Activated T-cell treated with anti-CD3 and anti-CD28 coated beads for 48 hours (primary cell): ENCODE measurements at places on chromosomes 6 and 20.

GRCh38 chr6:152575621-152576150 is 61.5 kb downstream of the SYNE1 start:
- no peak for DNase-seq

GRCh38 chr6:129096651-129097290 is 213.8 kb downstream of the LAMA2 start:
- DNase-seq: no peak

DNA sequence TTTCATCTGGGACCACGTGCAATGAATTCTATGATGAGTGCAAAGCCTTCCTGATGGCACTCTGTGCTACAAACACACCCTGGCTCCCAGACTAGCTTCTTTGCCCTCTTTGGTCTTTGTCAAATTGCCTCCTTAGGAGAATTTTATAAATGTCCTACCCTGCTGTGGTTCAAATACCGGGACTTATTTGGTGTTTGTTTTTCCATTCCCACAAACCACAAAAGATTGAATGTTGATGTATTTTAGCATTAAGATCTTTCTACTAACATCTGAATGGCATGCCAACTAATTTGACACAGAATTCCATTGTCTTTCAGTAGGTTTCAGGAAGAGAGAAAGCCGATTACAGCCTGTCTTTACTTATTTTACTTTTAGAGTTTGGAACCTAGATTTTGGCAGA is 424.2 kb upstream of the SLC35B3 start:
- no peak for DNase-seq

DNA sequence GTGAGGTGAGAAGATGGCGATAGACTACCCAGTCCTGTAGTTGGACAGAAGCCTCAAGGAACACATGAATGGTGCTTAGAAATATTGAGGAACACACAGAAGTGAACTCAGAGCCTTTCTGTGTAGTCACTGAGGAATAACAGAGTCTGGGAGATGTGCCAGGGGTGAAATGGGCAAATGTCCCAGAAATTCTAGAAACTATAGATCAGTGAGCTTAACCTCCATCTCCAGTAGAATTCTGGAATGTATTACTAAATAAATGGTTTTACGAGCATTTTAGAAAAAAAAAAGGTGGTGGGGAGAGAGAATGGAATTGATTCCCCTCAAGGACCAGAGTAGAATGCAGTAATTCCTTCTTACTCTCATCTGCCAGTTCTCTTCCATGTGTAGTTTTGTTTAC is 380.0 kb downstream of the LMBRD1 start:
- DNase-seq: no peak

- no peak for DNase-seq
These were observed 74.9 kb downstream of the FYN start for GRCh38 chr6:111798281-111798725.

DNA sequence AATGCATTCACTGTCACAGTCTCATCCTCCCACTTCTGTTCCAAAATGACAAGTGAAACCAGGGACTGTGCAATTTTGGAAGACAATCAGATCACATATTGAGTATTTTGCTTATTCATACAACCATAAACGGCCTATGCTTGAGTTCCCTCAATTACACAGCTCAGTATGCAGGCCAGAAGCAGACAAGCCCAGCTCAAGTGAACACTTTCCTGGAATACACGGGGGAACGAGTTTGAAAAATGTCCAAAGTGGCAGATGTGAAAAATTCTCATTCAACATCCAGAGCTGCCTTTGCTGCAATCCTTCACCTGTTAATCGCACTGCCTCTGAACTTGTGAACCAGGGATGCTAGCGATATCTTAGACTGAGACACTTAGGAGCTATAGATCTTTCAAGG is 190.2 kb downstream of the COL9A1 start:
- no peak for DNase-seq

DNA sequence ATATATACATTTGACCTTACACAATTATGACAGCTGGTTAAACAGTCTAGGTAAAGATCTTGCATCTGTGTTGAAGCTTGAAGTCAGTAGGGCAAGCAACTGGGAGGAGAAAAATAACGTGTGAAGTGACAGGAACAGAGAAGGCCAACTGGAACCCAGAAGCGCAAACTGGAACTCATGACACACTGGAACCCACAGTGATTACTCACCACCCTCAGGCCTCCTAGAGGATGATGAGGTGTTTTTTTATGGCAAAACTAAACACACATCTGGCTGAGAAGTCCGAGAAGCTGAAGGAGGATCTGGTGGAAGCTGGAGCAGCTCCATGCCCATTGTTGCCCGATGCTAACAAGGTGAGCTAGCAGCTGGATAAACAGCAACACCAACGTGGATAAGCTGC is 108.1 kb downstream of the TMEM200A start:
- DNase-seq: no peak

GRCh38 chr20:23097636-23098580 is 11.8 kb upstream of the CD93 start:
- DNase-seq: no peak

DNA sequence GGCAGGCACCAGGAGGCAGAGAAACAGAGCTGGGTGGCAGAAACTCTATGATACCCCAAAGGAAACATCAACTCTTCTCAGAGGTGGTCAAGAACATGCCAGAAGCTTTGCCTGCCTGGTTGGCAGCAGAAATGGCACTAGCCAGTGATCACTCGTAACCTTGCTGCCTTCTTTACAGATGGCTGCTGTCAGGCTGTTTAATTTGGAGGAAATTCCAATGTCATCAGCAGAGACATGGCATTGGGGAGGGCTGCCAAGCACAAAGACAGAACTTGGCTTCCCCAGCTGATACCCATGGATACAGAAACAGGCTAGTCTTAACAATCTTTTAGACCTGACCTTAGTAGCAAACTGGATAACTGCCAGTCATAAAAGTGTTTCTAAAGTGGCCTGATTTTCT is 153.6 kb downstream of the GMPR start:
- DNase-seq: no peak

- DNase-seq: no peak
These were observed 8.4 kb upstream of the NR2E1 start for GRCh38 chr6:108157234-108157980.

GRCh38 chr20:6397115-6397514 is 274.3 kb upstream of the FERMT1 start:
- no peak for DNase-seq

DNA sequence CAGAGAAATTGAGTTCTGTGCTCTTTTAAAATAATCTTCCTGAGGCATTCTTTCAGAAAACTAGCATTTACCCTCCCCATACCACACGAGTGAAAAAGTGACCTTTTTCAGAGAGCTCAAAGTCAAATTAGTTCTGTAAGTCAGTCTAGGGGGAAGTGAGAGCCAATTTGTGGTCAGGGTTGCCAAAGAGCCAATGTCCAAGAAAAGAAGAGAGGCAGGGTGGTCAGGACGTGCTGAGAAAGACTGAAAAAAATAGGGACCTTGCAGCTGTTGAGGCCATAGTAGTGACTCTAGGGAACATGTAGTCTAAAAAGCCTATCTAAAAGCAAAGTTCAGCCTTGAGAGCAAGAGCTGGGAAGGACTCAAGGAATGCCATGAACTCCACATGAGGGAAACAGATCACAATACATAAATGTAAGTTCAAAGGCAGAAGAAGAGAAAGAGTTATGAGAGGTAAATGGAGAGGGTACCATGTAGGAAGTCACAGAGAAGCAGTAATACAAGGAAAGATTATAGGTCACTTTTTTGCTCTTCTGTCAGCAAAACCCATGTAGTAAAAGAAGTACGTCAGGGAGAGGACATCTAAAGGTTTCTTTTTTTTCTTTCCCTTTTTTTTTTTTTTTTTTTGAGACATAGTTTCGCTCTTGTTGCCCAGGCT is 565.1 kb upstream of the FLRT3 start:
- no peak for DNase-seq

DNA sequence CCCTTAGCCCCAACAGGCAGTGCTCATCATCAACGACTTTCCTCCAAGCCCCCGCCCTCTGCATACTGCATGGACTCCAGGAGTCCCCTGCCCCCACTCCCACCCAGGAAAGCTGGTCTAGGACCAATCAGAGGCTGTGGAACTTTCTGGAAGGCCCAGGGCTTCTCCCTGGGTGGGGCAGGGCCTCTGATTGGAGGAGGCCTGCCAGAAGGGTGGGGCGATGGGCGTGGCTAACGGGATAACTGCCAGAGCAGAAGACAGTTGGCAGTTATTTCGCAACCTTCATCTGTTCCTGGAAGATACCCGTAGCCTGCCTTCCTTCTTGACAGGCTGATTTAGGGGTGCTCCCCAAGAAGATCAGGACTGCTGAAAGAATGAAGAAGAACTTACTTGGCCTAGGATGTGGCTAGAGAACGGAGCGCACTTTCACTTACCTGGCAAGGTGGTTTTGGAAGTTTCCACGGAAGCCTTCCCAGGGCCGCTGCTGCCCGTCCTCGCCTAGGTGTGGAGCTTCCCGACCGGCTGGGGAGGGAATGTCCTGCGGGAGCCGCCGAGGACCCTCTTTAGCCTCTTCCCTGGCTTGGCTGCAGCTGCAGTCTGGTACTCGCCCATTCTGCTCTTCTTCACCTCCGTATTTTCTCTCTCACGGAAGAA is 209.0 kb downstream of the LRFN2 start:
- DNase-seq: no peak

DNA sequence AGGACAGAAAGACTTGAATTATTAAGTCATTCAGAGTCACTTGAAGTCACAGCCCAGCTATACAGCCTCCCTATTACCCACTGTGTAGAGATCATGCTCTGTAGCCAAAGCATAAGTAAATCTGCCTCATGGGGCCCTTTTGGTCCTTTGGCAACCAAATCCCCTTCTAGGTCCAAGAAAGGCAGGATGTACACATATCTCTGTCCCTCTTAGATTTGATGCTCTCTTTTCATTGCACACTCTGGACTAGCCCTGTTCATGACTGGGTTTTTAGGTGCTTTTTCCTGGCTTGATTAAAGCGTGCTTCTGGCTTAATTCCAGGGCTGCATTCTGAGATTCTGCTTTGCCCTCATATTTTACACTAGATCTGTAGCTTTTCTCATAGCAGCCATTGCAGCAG is 296.8 kb downstream of the TENT5A start:
- no peak for DNase-seq

- no peak for DNase-seq
These were observed 100.8 kb downstream of the BFSP1 start for GRCh38 chr20:17430125-17430950.

GRCh38 chr6:16948396-16948795 is 153.5 kb upstream of the STMND1 start:
- no peak for DNase-seq

DNA sequence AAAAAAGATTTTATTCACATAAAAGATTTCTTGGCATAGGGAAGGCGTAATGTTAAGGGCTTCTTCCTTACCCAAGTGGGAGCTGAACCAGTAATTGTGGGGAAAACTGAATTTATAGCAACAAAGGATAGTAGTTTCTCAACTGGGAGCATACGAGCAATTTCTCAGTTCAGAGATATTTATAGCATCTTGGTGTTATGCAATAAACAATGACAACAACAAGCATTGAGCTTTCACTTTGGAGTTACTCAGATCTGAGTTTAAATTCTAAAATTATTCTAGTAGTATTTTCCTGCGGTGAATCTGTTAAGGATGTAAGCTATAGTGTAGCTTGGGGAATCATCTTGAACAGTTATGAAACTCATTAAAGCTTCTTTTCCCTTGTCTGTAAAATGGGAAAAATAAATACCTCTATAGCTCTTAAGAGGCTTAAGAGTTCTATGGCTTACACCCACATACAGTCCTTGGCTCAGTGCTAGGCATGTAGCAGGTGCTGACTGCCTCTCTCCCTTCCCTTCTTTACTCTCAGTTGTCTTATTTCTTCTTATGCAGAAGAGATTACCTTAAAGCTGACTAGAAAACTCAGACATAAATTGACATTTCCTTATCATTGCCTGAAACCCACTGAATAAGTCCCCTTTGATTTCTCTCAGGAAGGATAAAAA is 58.8 kb downstream of the SAMD5 start:
- no peak for DNase-seq

GRCh38 chr6:163133017-163133416 is 281.5 kb upstream of the QKI start:
- no peak for DNase-seq

DNA sequence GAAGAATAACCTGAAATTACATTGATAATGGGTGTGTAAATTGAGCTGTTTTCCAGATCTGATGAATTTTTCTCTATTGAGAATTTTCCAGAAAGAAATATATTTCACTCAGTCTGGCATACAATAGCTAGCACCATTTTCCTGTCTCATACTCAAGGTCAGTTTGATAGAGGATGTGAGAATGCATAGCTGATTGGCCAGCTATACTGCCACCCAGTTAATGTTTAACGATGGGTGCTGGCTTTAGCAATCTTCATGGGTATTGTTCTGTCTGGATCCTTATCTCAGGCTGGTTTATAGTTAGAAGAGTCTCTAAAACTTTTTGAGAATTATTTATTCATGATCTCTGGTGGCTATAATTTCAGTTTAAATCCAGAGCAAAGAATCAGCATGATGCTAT is 147.4 kb downstream of the HDGFL1 start:
- no peak for DNase-seq

DNA sequence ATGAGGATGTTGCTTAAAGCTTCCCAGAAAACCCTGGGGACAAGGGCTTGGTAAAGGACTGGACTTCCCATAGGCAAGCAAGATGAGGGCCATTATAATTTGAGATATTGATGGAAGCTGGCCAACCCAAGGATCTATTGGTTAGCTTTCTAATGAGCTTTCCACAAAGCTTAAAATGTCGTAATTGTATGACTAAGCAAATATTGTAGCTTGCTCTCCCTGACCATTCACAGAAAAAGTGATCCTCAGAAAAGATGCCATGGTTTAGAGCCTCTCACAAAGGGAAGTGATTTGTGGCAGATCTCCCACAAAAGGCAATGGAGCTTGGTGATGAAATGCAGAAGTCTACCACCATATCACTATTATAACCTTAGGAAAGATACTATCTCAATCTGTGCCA is 13.6 kb downstream of the IL17F start:
- DNase-seq: no peak

GRCh38 chr20:47205577-47206123 is 150.8 kb downstream of the ZMYND8 start:
- no peak for DNase-seq

GRCh38 chr20:3222635-3223600 is 13.6 kb downstream of the ITPA start:
- DNase-seq: no peak
